ENCODE measurements at places on chromosomes 1 and 21.

GRCh38 chr1:160227034-160227433 is 21.9 kb downstream of the PEA15 start:
- DNase-seq, result no peak

- no peak for DNase-seq
These were observed 79.6 kb downstream of the RGL1 start for GRCh38 chr1:183884526-183884925.

GRCh38 chr1:150760013-150760412 is 5.6 kb downstream of the CTSS start:
- no peak for DNase-seq

DNA sequence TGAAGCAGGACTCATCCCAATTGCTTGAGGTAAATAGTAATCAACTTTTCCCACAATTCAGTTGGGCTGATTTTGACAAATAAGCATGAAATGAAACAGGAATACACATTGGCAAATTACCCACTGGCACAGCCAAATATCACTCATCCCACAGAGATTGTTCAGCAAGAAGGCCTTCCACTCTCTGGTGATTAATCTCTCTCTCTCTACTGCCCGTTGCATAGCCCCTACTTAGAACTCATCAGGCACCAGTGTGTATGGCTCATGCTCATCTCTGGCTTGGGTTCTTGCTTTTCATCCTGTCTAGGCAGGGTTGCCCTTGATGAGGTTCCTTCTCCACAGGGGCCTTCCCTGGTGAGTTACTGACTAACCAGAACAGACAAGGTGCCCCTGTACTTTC is 1.1 kb downstream of the BSDC1 start:
- DNase-seq, result no peak

DNA sequence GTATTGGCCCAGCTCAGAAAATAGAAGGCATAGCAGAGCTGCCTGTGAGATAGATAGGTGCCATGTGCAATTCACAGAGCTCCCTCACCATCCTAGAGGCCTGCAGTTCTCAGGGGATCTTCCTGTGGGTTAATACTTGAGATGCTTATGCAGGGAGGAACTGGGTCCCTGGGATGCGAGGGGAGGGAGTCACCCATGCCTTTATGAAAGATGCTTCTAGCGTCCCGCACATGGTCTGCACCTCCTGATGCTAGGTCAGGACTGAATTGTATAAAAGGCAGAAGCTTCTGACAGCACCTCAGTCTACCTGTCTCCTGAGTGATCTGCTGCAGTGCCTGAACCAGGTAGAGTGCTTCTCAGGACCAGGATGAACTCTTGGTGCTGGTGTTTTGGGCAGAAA is at the start of gene LCE5A:
Gene LCE5A (plus strand): TSS at position 301 of the 400 bp plus-strand sequence. CDS start 732 bp downstream, outside the sequence.
- no peak for DNase-seq

- DNase-seq, result no peak
These were observed 102.3 kb downstream of the RPE65 start for GRCh38 chr1:68347415-68347814.

DNA sequence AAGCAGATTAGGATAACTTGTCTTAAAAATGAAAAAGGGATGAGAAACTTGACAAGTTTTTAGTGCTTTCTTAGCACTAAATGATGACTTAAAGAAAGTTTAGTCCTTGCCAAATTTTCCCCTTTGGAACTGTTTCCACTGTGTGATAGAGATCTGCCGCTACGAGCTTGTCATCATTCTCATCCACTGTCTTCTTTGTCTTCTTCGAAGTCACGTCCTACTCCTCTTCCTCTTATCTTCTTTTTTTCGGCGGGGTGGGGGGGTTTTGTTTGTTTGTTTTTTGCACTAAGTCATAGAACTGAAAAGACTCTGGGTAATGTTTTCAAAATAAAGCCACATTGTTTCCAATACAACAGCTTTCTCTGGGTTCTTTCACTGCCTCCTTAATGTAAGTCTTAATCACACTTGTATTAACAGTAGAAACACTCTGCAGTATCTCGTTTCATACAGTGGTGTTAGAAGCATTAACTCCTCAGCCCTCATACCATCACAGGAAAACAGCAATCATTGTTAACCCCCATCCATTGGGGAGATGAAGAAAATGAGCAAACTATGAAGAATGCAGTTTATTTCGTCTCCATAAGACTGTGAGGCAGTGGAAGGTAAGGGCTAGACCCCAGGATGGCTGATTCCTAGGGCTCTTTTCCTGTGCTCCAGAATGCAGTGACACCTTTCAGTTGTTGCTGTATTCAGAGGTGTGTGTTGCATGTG is 81.8 kb downstream of the OLFML2B start:
- DNase-seq, result no peak

GRCh38 chr1:43101061-43101460 is 71.0 kb downstream of the EBNA1BP2 start:
- DNase-seq, result peak; percentile 2

GRCh38 chr1:115211071-115211745 is 121.9 kb upstream of the TSPAN2 start:
- no peak for DNase-seq

DNA sequence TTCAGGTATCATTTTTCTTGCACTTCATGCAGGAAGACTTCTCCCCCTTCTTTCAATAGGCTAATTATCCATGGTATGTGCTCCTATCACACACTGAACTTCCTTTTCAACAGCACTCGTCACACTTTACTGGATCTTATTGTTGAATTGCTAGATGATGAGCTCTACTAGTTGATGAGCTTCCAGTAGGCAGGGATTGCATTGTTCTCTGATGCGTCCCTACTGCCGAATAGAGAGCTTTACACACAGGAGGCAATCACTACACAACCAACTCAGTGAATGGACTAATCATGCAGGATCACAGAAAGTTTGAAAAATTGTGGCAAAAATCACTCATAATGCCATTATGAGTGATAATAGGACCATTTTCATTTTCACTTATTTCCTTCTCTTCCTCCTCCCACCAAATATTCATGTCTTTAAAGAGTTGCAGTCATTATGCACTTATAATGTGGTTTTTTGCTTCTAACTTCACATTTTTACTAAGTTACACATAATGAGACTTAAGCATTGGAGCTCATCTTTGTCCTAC is 128.1 kb upstream of the ZNF648 start:
- DNase-seq, result no peak

- no peak for DNase-seq
These were observed 139.5 kb upstream of the SAMSN1 start for GRCh38 chr21:14685568-14685967.

DNA sequence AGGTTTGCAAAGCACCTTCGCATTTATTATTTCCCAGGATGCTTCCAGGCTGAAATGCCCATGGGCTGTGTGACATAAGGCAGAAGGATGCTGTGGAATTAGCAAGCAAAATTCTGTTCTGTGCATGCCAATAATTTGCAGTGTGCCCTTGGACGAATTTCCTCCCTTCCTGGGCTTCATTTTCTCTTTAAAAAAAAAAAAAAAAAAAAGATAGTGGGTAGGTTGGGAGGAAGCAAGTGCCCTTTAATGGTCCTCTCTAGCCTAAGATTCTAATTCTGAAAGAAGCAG is 2.5 kb upstream of the ID3 start:
- DNase-seq, result no peak

DNA sequence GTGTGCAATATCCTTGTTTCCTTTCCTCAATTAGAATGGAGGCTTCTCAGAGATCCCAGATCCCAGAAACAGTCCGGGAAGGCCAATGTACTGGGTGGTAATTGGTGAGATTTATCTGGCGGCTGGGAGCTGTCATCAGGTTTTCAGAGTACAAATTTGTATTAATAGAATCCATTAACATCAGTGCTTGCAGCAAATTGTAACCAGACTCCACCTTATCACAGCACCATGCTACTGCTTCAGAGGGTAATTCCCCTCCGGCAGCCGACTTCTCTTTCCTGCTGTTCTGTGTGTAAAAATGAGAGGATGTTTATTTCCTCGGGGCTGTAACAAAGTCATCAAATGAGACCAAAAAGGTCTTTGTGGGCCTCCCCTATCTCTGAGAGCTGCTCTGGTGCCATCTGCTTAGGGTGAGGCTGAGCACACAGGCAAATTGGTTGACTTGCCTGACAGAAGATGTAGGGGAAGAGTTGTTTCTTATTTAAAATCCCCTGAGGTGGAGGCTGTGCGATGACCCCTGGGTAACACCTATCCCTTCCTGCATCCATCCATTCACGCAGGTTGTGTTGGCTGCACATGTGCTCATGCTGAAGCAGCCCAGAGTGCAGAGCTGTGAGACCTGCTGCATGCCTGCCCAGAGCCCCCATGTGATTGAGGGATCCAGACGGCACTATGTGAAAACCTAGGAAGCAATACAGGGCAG is 19.2 kb downstream of the NFASC start:
- no peak for DNase-seq

DNA sequence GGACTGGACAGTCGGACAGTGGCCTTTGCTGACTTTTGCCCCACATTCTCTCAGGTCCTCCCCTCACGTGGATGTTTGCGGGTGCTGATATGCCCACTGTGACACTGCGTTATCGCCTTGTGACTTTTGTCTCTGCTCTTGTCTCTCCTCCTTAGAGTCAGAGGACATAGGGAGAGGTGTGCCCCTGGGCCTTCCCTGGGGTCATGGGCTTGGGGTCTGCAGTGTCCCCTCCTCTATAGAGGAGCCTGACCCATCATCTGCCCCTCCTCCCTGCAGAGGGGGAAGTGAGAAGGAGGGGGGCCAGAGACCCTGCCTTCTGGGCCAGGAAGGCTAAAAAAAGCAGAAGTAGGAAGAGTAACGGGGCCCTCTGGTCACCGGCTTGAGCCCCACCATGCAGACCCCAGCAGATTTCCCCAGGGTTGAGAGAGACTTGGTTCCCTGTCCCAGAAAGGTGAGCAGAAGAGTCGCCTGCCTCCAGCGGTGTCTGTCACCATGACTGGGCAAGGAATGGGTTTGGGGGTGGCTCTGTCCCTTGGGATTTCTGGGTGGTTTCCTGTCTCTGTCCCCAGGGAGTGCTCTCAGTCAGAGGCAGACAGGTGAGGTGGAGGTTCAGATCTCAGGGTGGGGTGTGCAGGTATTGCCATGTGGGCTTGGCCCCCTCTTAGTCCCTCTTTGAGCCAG is 13.3 kb downstream of the RPS6KA1 start:
- no peak for DNase-seq

- no peak for DNase-seq
These were observed 15.0 kb upstream of the ABCG1 start for GRCh38 chr21:42203936-42204335.

DNA sequence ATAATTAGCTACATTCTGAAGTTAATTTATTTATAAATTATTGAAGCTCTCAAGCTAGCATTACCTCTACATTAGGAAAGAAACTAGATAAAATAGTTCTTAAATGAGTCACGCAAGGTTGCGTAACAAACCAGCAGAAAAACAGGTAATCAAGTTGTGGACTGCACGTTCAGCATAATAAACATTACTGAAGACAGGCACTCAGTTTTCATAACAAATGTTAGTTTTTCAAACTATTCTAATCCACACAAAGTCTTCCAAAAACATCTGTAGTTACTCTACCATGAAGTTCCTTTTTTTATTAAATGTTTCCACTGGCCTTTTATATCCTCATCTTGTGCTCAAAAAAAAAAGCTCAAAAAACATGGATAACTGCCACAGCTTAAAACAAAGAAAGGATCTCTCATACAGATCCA is 1.3 kb downstream of the TOR1AIP2 start:
- no peak for DNase-seq

- no peak for DNase-seq
These were observed 1.5 kb upstream of the SPATC1L start for GRCh38 chr21:46185716-46186115.

GRCh38 chr21:37675202-37675801 is 241.0 kb downstream of the KCNJ6 start:
- DNase-seq, result no peak

DNA sequence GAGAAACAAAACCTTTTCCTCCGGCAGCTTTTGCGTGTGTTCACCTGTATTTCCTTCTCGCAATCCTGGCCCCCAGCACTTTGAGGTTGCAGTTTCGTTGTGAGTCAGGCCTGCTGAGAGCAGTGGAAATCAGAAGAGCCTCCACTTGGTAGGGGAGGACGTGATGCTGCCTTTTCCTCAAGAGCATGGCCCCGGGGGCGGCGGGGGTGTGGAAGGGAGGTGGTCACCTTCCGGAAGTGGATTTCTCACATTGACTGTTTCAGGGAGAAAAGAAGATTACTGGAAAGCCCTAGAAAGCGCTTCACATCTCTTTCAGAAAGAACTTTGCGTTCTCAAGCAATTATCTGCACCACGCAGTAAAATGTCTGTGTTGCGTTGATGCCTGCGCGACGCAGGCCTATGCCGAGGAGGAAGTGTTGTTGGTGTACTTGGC is 12.2 kb upstream of the IL10 start:
- DNase-seq, result no peak

- no peak for DNase-seq
These were observed 384.6 kb downstream of the RRAGC start for GRCh38 chr1:38474738-38475623.

GRCh38 chr1:19096036-19096833 is 113.8 kb downstream of the UBR4 start:
- no peak for DNase-seq

- DNase-seq, result no peak
These were observed 58.6 kb upstream of the GJB5 start for GRCh38 chr1:34696230-34696629.

- no peak for DNase-seq
These were observed 219.4 kb downstream of the LRRC40 start for GRCh38 chr1:69985901-69986439.

Data from NCI-H446 treated with DMSO at 0.1 percent for 48 hours (cell line).